ENCODE measurements at places on chromosomes 7 and 10.

GRCh38 chr7:157952841-157953645, 616.2 kb downstream of the DNAJB6 start:
- no peak for DNase-seq

GRCh38 chr7:128974241-128974934, 36.7 kb downstream of the IRF5 start:
- DNase-seq, result no peak

GRCh38 chr7:70317356-70317755, 719.1 kb downstream of the AUTS2 start:
- DNase-seq, result no peak

- DNase-seq, result peak; percentile 48
These were observed 45.5 kb upstream of the CYTH3 start for GRCh38 chr7:6317797-6318438.

GRCh38 chr10:43686414-43686813, 37.7 kb upstream of the ZNF32 start:
- no peak for DNase-seq

DNA sequence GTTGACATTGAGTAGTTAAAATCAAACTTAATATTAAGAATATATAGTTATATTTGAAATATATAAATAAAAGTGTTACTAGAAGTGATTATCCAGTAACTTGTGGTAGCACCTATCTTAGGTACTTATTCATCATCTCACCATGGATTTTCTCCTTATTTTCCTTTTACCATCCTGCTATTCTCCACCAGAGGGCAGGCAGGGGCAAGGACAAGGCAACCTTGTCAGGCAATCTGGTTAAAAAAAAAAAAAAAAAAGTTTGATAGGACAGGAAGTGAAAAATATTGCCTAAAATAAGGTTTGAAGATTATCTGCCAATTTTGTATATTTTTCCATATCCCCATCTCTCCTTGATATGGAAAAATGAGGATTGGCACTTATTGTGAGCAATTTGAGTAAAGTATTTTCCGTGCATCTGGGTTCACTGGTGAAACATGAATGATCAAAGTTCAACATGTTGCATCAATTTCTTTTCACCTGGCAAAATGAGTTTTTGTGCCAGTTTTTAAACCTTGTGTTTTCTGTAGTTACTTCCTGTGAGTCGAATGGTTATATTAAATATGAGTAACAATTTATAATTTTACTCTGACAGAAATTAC, 256.7 kb downstream of the AGMO start:
- peak; percentile 4 for DNase-seq

DNA sequence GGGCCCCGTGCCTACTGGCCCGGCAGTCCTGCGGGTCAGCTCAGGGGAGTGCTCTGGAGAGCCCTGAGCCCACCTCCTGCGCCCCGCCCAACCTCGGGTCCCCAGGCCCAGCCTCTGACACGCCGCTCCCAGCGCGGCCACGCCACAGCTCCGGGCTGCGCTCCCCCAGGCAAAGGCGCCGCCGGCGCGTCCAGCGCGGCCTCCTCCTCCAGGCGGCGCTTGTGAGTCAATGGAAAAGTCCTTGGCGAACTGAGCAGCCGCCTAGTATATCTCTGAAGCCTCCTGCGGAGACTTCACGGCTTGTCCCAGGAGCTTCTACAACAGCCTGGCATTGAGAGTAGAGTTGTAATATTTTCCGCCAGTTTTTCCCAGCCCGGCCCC, 29.5 kb upstream of the BMS1 start:
- DNase-seq, result peak; percentile 59

DNA sequence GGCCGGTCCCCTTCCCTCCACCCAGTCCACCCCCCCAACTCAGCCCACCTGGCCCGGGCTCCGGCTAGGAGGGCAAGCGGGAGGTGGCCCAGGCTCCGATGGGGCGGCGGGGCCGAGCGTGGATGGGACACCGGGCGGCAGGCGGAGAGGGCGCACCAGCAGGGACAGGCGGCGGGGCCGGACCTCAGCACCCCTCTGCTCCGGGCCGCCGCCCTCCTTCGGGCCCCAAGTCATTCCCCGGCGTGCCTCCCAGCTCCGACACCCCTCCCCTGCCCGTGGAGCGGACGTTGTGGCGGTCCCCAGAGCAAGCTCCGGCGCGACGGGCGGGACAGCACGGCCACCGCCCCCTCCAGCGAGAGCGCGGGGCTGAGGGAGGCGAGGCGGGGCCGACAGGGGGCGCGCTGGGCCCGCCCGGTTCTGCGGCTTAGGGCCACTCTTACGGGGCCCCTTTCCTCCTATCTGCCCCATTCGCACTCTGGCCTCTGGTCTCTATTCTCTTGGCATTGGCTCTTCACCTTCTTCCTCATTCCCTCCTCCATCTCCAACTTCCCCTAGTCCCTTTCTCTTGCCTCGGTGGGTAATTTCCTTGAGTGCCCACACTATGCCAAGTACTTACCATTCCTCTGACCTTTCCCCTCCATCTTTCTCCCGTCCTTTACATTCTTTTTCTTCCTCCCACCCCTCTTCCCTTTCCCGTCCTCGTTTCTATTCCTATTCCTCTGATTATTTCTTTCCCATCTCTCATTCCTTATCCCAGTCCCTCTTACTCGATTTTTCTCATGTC, 701 bp upstream of the GBX1 start:
- peak; percentile 86 for DNase-seq

DNA sequence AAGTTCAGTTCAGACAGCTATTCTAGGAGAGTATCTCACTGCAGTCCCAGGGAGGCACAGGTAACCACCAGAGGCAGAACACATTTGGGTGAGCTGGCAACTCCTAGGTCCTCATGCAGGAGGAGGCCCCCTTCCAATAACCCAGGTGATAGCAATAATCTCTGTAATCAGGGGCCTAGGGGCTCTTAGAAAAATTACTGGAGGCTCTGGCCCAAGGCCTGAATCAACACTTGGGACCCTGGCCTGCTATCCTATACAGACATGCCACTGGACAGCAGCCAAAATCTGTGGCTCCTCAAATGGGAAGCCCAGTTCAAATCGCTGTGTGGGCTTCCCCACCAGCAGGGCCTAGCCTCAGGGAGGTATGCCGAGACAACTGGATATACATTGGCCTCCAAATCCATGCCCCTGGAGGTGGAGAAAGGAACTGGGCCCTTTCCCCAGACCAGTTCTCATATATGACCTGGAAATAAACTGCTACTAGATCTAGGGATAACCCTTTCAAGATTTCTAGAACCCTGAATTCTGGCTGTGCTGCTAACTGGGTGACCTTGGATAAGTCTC, 1.6 kb downstream of the AVPI1 start:
- no peak for DNase-seq

DNA sequence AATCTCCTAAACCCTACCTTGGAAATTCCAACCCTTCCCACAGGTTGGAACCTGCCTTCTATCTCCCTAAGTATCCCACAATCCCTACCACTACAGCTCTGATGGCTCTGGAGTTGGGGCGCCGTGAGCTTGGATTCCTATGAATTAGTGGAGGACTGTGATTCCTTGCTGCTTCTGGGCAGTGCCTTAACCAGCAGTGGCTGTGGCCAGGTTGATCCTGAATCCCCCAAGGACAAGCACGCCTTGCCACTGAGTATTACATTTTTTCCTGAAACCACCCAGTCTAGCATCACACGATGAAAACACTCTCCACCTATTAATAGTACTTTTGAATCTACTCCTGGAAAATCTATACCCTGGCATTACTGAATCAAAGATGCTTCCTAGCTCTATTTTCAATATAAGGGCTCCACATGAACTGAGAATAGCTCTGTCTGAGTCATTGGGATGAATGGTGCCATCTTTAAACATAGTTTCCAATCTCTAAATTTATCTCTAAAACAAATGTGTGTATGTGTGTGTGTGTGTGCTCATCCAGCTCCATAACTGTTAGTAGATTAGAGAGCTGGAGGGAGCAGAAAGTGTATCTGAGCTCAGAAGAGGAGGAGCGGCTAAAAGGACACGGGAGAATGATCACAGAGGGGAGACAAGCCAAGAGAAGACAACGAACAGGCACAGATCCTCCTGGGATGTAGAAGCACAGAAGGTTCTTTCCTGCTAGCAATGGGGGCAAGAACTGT, 11.9 kb upstream of the INPP5F start:
- DNase-seq, result no peak

DNA sequence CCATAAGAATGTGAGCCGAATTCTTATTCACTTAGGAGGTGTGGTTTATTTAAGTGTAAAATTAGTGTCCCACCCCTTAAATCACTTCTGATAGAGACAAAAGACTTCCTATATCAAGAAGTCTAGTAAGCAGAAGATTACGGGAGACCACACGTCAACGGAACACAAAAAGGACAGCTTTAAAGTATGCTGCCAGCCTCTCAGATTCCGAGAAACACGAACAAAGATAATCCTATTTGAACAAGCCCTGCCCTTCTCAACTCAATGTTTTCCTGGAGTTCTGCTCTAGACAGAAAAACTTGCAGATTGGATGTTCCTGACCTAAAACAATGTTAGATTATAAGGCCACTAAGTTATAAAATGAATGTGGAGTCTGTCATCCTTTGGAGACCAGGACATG, 4.9 kb upstream of the MCU start:
- DNase-seq, result no peak

DNA sequence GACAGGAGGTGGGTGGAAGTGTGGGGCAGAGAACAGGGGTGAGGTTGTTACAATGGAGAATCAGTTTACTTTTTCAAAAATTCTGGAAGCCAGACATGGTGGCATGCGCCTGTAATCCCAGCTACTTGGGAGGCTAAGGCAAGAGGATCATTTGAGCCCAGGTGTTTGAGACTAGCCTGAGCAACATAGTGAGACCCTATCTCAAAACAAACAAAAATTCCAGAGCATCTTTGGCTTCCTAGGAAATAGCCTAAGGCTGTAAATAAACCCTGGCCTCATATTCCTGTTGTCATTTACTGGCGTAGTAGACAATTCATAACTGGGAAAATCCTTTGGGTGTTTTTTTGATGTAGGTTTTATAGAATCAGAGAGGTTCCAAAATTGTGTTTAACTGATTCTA, 44.0 kb downstream of the GBF1 start:
- DNase-seq, result no peak

GRCh38 chr10:59027975-59028655, 148.3 kb upstream of the PHYHIPL start:
- DNase-seq, result no peak

DNA sequence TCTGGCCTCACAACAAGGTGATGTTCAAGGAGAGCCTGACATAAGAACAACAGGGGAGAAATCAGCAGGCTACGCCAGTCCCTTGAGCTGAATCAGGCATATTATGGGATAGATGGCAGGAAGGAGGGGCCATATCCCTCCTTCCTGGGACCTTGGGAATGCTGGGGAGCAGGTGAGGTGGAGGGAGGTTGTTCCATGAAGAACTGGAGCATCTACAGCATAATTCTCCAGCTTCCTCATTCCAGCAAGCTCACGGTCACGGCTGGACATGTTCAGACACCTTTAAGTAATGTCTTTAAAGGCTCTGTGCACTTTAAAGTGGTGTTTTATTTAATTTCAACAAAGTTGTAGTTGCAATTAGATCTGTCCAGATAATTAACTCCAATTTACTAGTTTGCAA, 780.5 kb downstream of the TYW1 start:
- DNase-seq, result no peak

DNA sequence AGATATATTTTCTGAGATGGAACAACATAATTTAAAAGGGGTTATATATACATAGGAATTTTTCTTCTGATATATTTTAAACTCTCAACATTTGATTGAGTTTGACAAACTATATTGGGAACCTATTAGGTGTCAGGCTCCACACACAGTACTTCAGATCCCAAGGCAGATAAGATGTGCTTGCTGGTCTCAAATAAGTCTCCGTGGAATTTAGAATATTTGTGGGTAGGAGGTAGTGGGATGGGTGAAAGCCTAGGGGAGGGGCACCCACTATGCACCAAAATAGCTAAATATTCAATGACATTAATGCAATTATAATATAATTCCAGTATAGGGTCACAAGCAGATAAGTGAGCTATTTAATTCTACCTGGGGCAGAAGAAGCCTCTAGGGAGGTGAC, 81.5 kb downstream of the ARL4A start:
- no peak for DNase-seq

DNA sequence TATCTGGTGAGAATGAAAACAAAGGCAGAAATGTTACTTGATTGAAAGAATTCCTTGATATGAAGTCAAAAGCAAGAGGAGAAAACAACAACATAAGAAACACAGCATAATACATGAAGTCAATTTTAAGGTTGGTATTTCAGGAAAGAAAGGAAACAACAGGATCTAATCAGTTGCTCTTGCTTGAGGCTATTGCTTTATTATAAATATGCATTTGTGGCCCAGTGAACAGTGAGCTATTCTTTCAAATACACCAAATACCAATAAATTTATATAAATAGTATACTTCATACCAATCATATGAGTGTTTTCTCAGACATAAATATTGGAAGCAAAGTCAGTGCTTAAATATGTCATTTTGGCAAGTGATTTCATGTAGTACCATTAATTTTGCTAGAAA, 806.6 kb downstream of the NXPH1 start:
- DNase-seq, result no peak

DNA sequence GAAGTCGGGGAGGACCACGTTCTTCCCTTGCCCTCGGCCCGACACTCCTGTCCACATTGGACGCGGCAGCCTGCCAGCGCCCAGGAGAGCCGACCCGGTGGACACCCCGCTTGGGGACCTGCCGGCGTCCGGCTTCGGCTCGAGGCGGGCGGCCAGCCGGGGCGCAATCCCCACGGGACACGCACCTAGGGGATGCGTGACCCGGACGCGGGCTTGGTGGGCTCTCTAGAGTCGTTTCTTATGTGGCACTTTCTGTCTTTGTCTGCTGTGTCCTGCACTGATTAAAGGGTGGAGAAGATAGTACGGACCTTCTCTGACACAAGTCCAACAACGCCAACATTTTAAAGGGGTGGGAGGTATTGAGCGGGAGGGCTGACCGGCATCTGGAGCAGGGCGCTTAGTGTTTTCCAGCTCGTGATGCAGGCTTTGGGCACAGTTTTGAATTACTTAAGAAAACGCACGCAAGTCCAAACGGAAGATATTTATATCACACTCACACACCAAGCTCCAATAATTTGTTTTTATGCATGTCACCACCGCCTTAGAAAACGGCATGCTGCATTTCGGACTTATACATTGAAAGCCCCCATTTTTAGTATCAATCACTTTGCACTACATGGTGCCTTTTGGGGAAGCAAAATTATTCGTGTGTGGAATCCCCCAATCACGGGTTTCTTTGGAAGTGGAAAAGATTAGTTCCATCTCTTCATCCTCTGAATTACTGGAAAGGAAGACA, 3.9 kb upstream of the SPAG6 start:
- peak; percentile 50 for DNase-seq

GRCh38 chr10:130017631-130018022, 53.6 kb upstream of the EBF3 start:
- DNase-seq, result no peak

DNA sequence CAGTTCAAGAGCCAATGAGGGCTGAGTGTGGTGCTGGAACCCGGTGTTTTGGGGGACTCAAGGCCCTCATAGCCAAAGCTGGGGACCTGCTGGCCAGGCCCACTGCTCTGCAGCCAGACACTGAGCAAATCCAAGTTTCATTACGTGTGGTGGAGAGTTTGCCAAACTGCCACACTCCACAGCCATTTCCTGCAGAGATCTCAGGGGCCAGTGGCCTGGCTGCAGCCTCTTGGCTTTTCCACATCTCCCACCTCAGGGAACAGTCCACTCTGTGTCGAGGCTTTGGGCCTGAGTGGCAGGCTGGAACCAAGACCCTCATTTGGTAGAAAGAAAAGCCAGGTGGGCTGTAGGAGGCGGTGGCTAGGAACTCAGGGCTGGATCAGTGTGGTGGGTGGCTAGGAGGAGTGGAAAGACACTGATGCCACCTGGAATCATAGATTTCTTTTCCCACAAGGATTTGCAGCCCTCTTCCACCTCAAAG, 3.2 kb downstream of the HOXA11 start:
- DNase-seq, result no peak

- no peak for DNase-seq
These were observed 28.0 kb downstream of the DNAJC1 start for GRCh38 chr10:21975378-21975990.

- DNase-seq, result no peak
These were observed 45.6 kb downstream of the ELFN1 start for GRCh38 chr7:1715671-1716074.
